ENCODE measurements at places on chromosomes 6 and 20.

DNA sequence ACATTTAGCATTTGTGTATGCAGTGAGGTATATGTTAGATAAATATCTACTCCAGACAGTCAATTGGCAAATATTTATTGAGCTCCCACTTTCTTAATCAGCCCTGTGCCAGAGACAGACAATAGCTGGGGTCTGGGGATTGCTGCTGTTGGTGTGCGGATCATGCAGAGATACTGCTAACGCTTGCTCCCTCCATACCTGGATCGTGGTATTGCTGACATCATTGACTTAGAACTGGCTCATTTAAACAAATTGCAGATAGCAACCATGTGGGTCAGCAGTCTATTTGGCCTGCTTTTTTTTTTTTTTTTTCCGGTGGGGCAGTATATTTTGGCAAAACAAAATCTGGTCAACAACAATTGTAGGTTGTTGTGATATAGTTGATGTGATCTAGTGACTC lies 9.5 kb downstream of the ARID1B start:
- no peak for DNase-seq

DNA sequence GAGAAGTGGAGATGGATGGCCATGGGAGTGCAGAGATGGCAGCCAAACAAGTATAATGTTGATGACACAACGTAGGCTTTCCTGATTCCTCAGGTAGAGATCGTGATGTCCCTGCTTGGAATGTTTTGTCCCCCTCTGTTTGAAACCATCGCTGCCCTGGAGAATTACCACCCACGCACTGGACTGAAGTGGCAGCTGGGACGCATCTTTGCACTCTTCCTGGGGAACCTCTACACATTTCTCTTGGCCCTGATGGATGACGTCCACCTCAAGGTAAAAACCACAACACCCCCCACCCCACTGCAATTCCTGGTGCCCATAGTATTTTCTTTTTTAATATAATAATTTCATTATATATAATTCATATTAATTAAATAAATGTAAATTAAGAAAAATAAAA lies 42.1 kb upstream of the NOP56 start:
- no peak for DNase-seq

GRCh38 chr20:24765316-24766142 lies 183.5 kb upstream of the CST7 start:
- no peak for DNase-seq

DNA sequence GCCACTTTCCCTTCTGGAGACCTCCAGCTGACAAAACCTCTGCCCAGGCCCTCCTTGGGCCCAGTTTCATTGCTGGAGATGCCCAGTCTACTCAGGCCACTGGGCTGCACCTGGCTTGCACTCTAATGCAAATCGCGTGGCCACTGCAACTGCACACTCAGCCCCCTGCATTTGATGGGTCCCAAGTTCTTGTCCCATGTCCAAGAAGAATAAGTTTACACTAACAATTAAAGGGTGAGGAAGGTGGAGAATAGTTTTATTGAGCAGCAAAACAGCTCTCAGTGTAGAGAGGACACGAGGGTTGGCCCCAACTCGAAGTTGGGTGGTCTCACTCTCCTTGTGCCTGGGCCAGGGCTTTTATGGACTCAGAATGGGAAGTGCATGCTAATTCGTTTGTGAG lies 31.9 kb upstream of the THEMIS start:
- DNase-seq = no peak

DNA sequence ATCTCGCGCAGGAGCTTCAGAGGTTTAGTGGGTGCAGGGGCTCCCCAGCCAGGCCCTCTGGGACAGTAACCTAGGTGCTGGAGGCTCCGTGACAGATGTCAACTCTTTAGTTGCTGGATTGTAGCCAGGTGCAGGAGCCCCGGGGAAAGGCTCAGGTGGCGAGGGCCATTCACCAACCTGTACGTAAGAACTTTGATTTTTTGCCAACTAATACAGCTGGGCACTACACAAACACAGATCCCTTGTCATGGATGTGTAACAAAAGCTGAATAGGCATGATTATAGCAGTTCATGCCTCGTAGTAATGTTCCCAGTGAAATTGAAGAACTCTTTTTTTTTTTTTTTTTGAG lies 82.6 kb downstream of the CDC5L start:
- DNase-seq = no peak

GRCh38 chr6:5279891-5280338 lies 18.6 kb downstream of the FARS2 start:
- DNase-seq = peak; percentile 58

DNA sequence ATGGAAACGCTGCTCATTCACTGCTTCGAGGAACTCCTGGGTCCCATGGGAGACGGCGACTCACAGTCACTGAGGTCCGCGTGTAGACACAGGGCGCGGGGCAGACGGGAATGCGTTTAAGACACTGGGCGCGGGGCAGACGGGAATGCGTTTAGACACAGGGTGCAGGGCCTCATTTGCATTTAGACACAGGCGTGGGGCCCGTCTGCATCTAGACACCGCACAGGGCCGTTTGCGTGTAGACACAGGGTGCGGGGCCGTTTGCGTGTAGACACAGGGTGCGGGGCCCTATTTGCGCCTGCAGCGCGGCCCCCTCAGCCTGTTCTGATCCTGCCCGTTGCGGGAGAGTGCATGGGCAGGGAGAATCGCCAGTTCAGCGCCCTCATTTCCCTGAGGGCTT lies 10.4 kb downstream of the DACT2 start:
- no peak for DNase-seq

- no peak for DNase-seq
Measured at GRCh38 chr6:41934278-41935192, 7.1 kb downstream of the CCND3 start.

DNA sequence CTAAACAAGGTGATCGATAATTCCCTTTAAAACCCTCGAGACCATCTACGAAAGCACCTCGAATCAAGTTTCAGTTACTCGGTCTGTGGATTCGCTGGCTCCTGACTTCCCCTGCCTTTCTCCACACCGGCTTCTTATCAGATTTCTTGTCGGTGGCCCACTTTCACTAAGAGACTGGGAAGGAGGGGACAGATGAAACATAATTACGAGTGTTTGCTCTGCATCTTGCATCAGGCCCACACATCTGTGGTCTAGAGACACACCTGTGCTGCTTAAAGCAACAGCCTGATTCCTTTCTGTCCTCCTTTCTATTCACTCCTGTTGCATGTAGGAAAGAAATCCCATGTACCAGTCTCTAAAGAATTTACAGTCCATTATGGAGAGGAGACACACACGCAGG lies 37.7 kb downstream of the INSM1 start:
- DNase-seq = no peak

DNA sequence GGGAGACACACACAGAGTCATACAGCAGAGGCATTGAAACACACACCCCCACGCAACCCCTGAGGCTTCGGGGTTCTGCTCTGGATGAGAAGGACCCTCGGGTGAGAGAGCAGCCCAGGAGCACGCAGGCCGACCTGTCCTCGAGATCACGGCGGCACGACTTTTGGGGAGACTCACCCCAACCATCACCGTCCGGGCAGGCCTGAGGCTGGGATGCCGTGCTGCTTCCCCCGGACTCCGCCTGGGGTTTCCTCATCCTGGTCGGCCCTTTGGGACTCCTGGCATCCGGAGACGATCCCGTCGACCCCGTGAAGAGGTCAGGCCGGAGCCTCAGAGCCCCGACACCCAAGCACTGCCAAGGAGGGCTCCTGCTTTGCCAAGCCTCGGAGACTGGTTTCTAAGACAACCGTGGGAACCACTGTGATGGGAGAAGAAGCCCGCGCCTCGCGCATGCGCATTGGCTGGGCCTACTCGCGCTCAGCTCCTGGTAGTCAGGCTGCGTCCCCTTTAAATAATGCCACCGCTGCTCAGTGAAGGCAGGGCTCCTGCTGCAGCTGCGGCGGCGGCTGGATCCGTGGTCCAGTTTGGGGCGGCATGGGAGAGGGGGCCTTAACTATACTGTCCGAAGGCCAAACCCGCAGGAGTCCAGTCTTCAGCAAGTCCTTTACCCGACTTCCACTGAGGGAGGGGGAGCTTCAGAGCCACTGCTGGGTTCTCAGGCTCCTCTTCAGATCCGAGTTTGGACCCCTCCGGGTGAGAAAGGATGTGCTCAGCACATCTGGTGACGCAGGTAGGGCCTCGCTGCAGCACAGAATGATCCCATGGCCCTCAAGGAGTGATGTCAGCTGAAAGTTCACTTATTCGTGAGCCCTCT lies 171.4 kb upstream of the ZNF337 start:
- peak; percentile 81 for DNase-seq

DNA sequence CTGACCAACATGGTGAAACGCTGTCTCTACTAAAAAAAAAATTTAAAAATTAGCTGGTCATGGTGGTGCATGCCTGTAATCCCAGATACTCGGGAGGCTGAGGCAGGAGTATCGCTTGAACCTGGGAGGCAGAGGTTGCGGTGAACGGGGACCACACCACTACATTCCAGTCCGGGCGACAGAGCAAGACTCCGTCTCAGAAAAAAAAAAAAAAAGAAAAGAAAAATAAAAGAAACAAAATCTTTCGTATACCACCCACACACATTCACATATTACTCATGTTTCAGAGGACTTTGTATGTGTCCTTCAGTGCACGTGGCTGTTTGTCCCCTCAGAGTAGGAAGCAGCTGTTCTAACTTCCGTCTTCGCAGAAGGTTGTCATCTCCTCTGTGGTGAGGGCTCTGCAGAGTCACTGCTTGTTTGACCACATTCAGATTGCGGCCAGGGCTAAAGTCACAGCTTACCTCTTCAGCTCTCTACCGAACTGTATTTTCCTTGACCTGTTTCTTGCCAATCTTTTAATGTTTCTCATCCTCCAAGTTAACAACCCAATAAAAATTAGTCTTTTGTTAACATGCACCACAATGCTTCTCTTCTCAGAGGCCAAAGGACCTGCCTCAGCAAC lies 36.6 kb upstream of the HIVEP1 start:
- DNase-seq = peak; percentile 44

GRCh38 chr6:110250838-110251237 lies 70.6 kb downstream of the CDC40 start:
- no peak for DNase-seq

DNA sequence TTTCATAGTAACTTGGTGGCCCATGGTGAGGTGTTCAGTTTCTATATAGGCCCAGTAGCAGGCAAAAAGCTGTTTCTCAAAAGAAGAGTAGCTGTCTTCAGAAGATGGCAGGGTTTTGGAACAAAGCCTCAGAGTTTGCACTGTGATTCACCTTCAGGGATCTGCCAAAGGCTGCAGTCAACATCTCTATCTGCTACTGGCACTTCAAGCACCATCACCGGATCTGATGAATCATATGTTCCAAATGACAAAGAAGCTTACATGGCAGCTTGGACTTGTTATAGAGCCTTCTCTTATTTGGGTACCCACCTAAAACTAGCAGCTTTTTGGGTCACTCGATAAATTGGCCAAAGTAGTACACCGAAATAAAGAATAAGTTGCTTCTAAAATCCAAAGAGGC lies 39.5 kb downstream of the PKIB start:
- DNase-seq = no peak

DNA sequence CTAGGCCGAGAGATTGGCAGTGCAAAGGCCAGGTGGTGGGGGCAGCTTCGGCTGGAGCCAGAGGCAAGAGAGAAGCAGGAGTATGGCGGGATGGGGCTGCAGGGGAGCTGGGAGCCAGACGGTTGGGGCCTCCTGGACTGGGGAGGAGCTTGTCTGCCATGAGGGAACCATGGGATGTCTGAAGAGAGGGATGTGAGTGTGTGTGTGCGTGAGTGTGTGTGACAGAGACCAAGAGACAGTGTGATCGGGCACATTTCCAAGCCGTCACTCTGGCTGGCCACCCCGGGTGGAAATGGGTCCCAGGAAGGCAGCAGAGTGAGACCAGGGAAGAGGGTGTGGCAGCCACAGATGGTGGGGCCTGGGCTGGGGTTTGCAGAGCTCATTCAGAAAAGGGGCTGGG lies 13.8 kb downstream of the PHACTR3 start:
- DNase-seq = no peak

GRCh38 chr6:149477544-149477943 lies 7.3 kb downstream of the ZC3H12D start:
- DNase-seq = no peak

GRCh38 chr6:35512006-35512405 lies 690 bp downstream of the TULP1 start:
- DNase-seq = no peak

DNA sequence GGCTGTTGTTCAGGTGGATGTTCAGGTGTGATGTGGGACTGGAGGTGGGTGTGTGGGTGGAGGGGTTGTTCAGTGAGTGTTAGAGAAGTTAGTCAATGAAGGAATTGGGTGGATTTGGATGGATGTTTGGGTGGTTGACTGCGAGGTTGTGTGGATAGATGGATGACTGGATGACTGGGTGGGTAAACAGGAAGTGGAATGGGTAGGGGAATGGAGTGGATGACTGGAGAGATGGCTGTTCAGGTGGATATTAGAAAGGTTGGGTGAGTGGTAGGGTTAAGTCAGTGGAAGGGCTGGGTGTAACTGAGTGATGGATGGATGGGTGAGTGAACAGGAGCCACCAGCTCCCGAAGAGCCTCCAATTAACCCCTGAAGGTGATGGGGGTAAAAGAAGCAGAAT lies 27.9 kb downstream of the JPH2 start:
- no peak for DNase-seq

DNA sequence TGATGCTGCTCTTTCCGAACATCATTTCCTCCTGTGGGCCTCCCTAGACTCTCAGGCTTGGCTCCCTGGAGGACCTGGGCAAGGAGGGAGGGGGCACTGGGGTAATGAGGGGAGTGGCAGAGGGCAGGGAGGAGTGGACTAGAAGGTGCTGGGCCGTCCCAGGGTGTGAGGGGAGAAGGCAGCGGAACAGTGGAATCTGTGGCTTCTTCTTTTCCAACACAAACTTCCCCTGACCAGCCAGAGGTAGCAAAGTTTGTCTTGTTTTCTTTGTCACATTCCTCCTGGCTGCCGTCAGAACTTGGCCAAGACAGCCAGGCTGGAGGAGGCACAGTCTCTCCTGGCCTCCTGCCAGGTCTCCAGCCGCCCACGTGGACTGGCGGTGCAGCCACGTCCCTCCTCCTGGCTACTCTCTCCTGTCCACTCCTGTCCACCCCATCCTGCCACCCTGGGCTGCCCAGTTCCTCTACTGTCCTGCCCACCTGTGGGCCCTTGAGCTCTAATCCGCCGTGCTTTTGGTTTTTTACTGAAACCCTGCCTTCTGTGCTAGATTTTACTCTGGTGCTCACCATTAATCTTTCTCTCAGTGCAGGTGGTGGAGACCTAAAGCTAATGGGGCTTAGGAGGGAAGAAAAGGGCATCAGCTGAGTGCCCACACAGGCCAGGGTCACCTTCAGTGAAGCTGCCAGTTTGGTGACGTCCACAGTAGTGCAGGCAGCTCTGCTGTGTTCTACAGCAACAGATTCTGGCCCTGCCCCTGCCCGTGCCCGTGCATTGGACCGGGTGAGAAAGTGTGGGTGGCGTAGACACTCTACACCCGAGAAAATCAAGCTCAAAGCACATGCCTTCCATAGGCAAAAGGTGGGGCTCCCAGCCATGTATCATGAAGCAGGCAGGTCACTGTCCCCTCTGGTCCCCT lies 2.8 kb upstream of the CDSN start:
- no peak for DNase-seq
